ENCODE measurements at places on chromosomes 1 and 21. TPM values are rescaled to one million over a fixed set of nuclear protein-coding genes. Genes with fewer than 3 reads are reported as not detected.

Gene TFAP2E
- 0.29 TPM for total RNA-seq

GRCh38 chr1:187943606-187944403 is 1115.1 kb downstream of the PLA2G4A start:
- DNase-seq, result no peak

Gene FAM177B
- total RNA-seq, result not detected

Gene KCNK2
- total RNA-seq, result 161 TPM

Gene FMO1
- total RNA-seq, result not detected

DNA sequence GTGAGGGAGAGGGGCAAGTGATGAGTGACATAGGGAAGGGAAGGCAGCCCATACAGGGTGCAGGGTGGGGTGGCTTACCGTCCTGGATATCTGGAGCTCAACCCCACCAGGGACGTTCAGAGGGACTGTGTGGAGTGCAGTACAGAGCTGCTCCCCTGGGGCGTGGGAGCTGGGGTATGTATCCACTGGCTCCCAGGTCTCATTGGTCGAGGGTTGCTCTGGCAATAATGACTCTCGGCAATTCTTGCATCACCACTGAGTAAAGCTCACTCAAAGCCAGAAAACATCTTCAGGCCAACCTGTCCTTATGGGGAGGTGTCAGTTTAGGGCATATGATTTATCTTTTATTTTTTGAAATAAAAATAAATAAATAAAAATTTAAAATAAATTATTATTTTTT is 43.2 kb upstream of the RUNX3 start:
- DNase-seq, result no peak
